SHP77 (cell line): ENCODE measurements at places on chromosomes 4 and X.

GRCh38 chr4:2296631-2297601 lies 35.0 kb upstream of the MXD4 start:
- DNase-seq = peak; percentile 53

GRCh38 chr4:54527532-54527931 lies 130.2 kb upstream of the KIT start:
- DNase-seq = no peak

DNA sequence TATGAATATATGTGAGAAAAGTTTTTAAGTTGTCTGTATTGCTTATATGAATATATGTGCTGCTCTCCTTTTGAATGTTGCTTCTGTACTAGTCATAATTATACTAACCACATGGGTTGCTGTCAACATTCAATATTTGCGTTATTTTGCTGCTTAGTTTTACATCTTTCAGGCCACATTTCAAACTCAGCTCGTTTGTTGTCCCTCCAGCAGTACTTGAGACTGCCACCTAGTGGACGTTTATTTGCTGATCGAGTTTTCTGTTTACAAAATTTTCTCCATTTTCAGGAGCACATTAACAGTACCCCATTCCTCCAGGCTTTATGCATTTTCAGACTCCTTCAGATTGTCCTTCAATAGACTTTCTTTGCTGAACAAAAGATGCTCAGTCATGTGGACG lies 75.8 kb downstream of the NUDT11 start:
- DNase-seq = no peak

DNA sequence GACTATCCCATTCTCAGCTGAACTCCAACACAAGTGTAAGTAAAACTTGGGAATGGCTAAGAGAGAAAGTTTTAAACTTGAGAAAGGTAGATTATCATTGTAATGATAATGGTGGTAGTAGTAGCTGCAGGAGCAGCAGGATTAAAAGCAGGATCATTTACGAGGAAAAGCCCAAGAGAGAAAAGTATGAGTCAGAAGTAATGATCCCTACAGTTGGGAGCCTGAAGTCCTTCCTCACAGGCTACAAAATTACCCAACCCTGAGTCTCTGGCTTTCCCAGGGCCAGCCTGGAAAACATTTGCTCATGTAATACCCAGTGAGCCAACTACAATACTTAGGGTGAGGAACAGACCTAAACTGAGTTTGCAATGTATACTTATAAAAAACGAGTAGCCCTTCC lies 4.4 kb upstream of the PRDM8 start:
- DNase-seq = no peak

DNA sequence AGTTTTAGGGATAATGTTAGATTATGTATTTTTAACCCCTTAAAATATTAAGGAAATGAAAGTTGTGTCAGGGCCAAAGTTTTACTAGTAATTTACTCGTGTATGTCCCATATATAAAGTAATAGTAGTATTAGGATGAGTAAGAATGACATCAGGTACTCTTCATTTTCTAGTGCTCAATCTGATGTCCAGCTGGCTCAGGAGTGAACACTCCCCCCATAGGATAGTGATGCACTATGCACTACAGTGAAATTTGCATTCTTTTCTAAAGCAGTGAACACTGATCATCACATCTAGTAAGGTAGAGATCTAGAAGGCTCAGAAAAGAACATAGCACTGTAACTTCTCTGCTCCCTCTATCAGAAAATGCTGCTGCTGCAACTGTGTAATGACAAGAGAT lies 409.7 kb downstream of the GLUD2 start:
- no peak for DNase-seq

DNA sequence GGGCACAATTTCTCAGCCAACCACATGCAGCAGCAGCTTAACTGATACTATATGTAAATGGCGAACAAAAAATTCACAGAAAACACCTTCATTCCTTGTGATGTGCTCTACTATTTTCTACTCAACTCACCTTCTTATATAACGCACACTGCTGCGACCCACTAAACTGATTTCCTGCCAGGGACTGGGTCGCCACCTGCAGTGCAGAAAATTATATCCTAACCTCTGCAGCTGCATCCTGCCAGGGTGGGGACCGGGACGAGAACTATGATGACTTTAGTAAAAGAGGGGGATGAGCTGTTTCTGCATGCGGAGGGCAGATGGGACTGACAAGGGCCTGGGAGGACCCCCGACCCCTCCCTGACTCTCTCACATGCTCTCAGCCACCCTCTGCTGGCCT lies 27.4 kb downstream of the ABLIM2 start:
- no peak for DNase-seq

GRCh38 chr4:48907706-48908477 lies 1.3 kb upstream of the OCIAD2 start:
- DNase-seq = no peak

GRCh38 chr4:13484749-13485221 lies 645 bp upstream of the RAB28 start:
- DNase-seq = peak; percentile 8

DNA sequence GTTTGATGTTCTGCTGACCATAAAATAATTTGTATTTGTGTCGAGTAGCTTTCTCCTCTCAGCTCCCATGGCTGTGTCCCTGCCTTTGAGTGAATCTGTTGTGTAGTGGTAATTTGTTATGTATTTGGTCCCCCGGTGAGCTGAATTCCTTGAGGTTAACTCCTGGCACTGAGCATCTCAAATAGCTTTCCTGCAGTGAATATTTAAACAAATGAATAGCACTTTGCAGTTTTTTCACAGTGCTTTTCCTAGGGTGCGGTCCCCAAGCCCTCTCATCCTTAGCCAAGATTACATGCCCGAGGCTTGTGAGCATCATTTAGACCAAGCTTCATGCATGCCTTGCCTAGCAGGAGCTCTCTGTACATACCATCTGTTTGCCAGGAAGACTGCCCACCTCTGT lies 74.2 kb downstream of the CLDN34 start:
- DNase-seq = no peak

DNA sequence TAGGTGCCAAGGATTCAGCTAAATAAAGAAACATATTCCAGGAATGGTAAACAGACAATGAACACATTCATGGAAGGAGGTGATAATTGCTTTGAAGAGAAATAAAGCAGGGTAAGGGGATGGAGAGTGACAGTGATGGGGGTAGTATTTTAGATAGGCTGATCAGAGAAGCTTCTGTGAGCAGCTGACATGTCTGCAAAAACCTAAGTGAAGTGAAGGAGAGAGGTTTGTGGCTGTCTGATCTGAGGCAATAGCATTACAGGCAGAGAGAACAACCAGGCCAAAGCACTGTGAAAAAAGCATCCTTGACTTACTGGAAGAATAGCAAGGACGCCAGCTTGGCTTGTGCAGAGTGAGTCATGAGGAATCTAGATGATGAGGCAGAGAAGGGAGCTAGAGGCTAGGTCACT lies 271.9 kb upstream of the GATB start:
- no peak for DNase-seq

- DNase-seq = no peak
Measured at GRCh38 chr4:183941964-183942363, 36.9 kb downstream of the STOX2 start.

GRCh38 chr4:37662251-37662650 lies 23.9 kb downstream of the RELL1 start:
- no peak for DNase-seq

GRCh38 chr4:4619821-4620220 lies 78.0 kb upstream of the STX18 start:
- no peak for DNase-seq

- DNase-seq = no peak
Measured at GRCh38 chr4:129403848-129404247, 307.9 kb downstream of the C4orf33 start.

DNA sequence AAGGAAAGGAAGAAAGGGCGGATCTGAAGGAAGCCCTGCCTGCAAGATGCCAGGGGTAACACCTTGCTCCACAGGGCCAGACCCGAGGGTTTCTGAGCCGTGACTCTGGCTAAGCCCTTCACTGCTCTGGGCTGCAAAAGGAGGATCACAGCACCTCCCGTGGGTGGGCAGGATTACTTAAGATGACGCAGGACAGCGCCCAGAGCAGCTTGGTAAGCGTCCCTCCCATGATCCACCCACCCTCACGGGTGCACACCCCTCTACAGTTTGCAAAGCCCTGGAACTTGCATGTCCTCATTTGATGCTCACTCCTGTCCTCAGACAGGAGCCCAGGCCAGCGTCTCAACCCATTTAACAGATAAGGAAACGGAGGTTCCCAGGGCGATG lies 64.9 kb downstream of the CRMP1 start:
- DNase-seq = no peak

- no peak for DNase-seq
Measured at GRCh38 chr4:7649741-7650531, 215.2 kb upstream of the PSAPL1 start.

- peak; percentile 39 for DNase-seq
Measured at GRCh38 chr4:133151341-133151690, 2.2 kb downstream of the PCDH10 start.

DNA sequence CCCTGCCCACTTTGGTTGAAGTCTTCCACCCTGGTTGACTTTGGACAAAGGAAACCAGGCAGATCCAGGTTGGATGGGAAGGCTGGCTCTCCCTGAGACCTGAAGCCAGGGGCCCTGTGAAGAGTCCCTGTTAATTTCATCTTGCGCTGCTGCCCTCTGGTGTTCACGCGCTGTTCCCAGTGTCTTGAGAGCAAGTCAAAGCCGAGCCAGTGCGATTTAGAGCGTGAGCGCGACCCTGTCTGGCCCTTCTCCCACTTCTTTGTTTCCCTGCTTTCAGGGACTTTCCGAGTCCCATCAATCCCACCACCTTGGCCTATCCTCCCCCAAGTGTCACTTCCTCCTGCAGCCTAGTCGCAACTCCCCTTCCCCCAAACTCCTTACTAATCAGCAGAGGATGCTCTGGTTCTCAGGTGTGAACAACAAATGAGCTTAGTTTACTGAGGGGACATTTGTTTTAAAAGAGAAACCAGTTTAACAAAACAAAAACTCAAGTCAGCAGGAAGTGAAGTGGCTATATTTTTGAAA lies 25.8 kb upstream of the CHRNA9 start:
- no peak for DNase-seq

DNA sequence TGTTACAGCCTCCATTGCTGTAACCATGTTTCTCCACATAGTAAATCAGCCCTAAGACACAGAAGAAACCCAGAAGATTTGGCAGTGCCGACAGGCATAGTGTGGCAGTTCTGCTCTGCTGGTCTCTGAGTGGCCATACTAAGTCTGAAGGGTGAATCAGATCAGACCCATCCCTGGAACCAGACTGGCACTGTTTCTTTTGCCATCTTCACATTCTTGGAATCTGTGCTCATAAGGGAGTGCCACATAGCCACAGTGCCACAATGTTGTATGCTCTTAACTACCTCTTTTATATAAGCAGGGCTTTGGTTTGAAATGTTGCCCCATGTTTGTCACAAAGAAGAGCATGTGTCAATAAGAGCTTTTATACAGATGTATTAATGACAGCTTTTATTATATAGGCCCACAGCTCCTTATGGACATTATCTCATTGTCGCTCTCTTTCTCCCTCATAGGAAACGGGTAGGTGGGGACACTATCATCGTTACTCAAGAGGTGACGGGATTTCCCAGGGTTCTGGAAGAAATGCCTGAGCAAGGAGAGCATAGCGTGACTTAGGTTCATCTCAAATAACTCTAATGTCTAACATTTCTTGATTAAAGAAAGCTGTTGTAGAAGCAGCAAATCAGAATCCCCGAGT lies 128.2 kb downstream of the CBR4 start:
- DNase-seq = no peak

DNA sequence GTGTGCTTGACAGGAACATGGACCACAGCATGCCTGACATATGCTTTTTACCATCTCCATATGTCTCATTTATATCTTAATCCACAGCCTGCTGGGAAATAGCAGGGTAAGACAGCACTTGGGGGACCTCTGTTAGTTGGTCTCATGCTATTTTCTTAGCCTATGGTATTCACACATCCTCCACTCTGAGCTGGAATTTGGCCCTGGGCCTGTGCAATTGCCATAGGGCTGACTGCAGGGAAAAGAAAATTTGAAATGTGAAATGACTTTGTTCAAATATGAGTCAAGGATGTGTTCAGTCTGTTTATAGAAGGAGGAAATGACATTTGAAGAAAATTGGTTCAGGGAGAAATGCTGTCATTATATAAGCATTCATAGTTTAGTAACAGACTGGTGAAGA lies 9.6 kb upstream of the MAP7D3 start:
- DNase-seq = no peak

GRCh38 chr4:56752985-56753384 lies 68.5 kb downstream of the SPINK2 start:
- no peak for DNase-seq

- no peak for DNase-seq
Measured at GRCh38 chr4:2295900-2296442, 34.1 kb upstream of the MXD4 start.

DNA sequence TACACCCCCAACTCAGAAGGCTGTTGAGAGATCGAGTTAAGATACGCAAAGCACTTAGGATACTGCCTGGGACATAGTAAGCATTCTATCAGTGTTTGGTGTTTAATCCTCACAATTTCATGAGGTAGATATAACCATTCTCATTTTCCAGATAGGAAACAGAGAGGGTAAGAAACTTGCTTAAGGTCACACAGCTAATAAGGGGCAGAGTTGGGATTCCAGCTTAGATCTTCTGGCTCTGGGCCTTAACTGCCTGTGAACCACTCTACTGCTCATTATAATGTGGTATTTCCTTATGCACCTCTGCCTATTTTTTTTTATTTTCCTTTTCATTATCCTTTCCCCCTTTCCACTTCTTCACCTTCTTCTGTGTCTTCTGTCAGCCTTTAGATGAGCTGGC lies 242.2 kb upstream of the ANXA3 start:
- DNase-seq = no peak

DNA sequence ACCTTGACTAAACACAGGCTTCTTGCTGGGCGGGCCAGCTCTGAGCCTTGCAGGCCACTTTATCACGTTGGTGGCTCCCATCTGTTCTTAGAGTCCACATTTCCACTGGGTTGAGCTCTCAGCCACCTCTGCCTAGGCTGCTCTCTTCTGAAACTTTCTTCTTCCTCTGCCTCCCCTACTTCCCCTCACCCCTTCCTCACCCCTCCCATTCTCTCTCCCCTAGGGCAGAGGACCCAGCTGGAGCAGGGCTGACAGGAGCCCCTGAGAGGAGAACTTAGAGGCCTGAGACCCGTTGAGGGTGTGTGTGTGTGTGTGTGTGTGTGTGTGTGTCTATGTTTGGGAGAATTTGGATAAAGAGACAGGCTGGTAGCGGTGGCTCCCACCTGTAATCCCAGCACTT lies 19.9 kb upstream of the TMSB4X start:
- DNase-seq = no peak

GRCh38 chrX:14676431-14676830 lies 147.1 kb downstream of the GLRA2 start:
- no peak for DNase-seq

- no peak for DNase-seq
Measured at GRCh38 chrX:108090491-108091263, 665 bp downstream of the PSMD10 start.

- no peak for DNase-seq
Measured at GRCh38 chr4:108205859-108206258, 37.1 kb upstream of the LEF1 start.

- DNase-seq = no peak
Measured at GRCh38 chr4:139700568-139700967, 34.9 kb downstream of the MGST2 start.
